B cell (primary cell): ENCODE measurements at places on chromosomes 16 and 17.

DNA sequence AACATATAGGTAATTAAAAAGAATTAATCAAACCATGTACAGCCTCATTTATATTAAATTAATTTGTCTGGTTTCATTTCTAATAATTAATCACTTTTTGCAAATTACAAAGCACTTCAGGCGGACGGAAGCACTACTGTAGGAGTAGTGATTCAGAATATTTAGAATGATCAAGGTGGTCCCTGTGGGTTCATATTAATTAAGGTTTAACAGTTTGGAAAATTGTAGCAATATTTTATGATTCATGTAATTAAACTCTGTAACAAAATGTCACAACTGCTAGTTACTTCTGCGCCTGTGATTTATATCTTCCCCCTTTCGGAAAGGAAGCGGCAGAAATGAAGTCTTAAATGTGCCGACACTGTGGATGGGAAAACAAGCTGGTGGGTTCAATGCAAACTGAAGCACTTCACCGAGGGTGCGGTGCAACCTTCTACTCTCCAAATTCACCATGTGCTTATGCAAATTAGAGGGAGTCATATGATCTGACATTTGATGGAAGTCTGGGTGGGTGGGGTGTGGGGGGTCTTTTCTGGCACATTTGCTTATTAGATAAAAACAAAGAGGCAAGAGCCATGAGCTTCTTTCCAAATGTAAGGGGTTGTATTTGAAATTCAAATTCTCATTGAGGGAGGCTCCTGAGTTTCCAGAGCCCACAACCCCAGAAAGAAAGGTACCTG, 679.4 kb downstream of the TOX3 start:
- DNase-seq = no peak

DNA sequence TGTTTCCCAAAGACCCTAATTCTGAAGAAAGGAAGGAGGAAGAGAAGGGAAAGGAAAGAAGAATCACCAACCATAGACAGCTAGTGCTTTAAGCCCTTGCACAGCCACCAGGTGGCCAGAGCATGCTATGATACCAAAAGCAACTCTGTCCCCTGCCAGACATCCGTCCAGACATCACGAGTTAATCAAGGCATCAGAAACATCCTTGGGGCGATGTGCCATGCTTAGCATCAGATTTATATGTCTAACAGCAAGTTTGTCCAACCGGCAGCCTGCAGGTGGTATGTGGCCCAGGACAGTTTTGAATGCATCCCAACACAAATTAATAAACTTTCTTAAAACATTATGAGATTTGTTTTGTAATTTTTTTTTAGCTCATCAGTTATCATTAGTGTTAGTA, 2.9 kb upstream of the CRYBA1 start:
- no peak for DNase-seq

GRCh38 chr17:56514899-56515298, 78.6 kb upstream of the NOG start:
- no peak for DNase-seq

GRCh38 chr17:78905541-78905940, 2.5 kb upstream of the CEP295NL start:
- no peak for DNase-seq

DNA sequence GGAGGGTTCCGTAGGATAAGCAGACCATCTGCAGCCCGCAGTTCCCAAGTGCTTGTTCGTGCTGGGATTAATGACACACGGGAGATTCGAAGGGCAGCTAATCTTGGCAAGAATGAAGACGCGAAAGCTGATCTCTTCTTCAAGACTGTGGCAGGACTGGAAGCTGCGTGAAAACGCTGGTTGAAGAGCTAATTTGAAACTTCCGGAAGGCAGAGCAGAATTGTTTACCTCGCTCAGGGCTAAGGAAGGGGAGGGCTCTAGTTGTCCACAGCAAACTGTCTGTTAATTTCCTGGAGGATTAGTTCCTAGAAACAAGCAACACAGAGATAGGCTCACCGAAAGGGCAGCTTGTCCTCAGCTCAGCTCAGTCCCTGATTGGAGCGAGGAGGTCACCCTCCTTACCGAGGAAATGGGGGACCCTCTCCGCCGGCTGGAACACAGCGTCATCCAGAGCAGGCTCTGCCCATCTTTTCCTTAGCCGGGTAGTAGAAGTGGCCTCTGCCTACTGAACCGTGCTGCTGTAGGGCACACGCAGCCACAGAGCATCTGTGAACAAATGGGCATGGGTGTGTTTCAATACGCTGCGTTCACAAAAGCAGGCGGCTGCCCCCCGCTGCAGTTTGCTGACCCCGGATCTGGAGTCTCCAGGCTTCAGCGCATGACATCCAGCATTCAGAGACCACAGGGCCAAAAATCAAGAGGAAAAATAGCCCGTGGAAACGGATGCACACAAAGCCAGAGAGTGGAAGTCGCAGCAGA, 16.7 kb upstream of the BAIAP2 start:
- DNase-seq = peak; percentile 47

DNA sequence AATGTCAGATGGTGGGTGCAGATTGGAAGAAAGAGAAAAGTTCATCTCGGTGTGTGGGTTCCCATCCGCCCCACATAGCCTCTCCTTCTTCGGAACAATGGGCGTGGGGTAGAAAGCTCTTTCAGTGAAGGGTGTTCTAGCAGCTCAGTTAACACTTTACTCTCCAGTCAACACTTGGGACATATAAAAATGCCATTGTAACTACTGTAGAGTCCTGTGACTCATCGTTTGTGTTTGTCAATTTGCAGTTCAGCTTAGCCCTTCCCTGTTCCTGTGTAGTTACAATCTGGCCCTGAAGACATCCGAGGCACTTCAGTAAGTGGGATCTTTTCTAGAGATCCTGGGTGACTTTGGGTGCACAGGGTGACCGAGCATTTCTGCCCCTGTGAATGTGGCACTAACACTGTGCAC, 11.5 kb upstream of the CLEC18C start:
- DNase-seq = no peak

GRCh38 chr17:47840742-47841487, at the start of gene SCRN2:
TSS of gene SCRN2 (minus strand) at chr17:47841273. CDS start at chr17:47840843, 430 bp downstream.
- peak; percentile 90 for DNase-seq

GRCh38 chr17:58281511-58282011, 826 bp upstream of the MPO start:
- DNase-seq = no peak

GRCh38 chr17:36544044-36544306, 744 bp upstream of the GGNBP2 start:
- no peak for DNase-seq

DNA sequence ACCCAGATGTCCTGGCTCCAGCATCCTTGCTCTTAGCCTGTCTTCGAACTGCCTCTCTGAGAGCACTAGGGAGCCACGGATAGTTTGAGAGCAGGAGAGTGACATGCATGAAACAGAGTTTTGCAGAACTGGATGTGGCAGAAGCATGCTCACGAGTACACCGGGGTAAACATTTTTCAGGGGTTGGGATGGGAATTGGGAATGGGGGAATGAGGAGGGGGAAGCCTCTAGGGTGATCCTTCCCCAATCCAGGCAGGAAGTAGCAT, 34.2 kb upstream of the CIBAR2 start:
- DNase-seq = no peak

- DNase-seq = no peak
Measured at GRCh38 chr16:49497466-49497865, 123.9 kb downstream of the C16orf78 start.

- DNase-seq = no peak
Measured at GRCh38 chr16:56424404-56424764, 961 bp downstream of the AMFR start.

DNA sequence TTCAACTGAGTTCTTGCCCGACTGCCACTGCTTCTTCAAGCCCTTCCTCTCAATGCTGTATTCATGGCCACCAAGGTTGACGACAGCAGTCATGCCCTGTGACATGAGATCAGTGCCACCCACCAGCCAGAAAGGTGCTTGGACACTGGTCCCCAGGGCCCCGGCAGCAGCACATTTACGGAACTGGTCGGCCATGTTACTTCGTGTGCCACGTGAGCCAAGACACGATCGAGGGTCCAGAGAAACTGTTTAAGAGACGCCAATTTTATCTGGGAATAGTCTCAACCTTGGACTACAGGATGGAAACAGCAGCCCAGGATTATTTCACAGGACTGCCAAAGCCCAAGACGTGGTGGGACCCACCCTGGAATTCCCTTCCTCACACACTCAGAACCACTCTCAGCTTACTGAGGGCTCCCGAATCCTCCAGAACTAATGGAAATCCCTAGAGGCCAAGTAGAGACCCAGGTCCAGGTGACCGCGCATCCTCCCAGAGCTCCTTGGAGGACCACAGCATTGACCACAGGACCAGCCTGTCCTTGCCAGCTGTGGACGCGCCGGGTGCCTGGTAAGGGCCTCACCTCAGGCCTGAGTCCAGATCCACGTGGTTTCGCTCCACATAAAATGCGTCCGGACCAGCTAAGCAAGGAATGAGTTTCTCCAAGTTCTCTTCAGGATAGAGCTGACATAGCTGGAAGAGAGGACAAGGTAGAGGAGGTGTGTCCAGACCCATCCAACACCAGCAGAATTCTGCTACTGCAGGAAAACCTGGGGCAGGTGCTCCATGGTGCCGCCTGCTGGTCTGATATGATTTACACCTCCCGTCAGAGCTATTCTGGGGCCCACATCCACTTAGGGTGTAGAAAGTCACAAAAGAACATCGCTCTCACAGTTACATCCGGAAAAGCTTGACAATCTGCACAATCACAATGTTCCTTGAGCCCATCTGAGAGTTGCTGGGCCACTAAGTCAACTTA, 28.2 kb downstream of the MAP1LC3B start:
- DNase-seq = no peak

DNA sequence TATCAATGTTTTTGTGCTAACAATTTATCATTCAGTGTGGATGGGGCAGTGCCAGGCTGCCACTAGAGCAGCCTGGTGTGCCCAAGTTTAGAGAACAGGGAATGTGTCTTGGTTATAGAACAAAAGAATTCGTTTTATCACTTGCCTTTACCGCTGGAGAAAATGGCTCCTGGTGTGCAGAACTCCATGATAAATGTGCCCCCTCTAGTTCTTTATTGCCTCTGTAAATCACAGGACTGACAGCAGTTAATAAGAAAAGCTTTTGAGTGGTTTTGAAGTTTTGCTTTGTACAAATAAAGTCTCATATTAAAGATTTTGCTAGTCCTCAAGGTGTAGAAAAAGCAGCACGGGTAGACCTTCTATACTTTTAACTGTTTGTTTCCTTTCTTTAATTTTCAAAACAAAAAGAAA, 28.2 kb upstream of the PSMD7 start:
- no peak for DNase-seq

- DNase-seq = no peak
Measured at GRCh38 chr16:89915303-89916232, 3.1 kb upstream of the MC1R start.

- DNase-seq = no peak
Measured at GRCh38 chr16:68473358-68474070, 25.2 kb upstream of the SMPD3 start.

- no peak for DNase-seq
Measured at GRCh38 chr16:48029768-48030167, 126.0 kb downstream of the ABCC12 start.

DNA sequence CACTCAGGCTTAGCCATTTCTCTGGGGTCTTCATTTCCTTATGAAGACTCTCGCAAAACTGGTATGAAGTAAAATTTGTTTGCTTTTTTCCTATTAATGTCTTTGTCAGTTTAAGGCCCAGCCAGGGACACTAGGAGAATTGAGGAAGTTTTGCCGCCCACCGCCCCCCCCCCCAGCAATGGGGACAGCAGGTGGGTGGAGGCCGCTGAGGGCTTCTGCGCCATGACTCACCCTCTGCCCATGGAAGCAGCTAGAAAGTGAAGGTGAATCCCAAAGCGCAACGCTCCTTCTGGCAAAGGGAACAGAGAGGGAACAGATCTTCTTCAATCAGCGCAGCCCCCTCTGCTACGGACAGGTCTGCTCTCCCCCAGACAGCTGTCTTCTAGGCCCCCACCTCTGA, 49.7 kb downstream of the MARF1 start:
- DNase-seq = no peak

- DNase-seq = no peak
Measured at GRCh38 chr17:50289991-50290702, 15.9 kb downstream of the TMEM92 start.

DNA sequence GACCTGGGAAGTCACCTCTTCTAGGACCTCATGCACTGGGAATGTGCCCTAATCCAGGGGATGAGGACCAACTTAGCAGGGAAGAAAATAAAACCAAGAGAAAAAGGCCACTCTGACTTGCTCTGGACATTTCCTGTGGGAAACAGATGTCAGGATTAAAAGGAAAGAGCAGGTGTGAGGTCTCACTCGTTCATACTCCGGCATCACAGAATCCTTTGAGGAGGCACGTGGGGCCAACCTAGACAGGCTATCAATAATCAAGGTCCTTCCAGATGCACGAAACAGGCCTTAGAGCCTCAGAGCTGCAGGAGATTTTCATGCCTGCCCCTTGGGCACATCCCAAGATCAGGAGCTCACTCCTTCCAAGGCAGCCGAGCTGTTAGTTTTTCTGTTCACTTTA, 321.5 kb upstream of the CCL2 start:
- no peak for DNase-seq

DNA sequence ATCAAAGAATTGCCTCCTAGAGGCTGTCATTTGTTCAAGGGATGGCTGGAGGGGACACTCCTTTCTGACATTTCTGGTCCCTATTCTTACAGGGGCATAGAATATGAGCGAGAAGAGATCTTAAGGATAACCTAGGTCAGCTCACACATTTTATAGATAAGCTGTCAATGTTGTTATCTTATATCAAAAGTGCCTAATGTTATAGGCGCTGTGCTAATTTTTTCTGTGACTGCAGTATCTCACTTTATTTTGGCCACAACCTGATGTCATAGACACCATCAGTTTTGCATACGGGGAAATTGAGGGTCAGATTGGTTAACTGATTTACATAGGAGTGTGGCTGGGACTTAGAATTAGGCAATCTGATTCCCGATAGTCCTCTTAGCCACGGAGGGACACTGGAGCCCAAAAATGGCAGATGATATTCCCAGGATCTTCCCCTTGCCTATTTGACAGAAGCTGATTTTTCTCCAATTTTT, 1.2 kb downstream of the CPD start:
- peak; percentile 68 for DNase-seq

- DNase-seq = no peak
Measured at GRCh38 chr16:544517-544916, 15.7 kb upstream of the PRR35 start.

- DNase-seq = no peak
Measured at GRCh38 chr16:50390914-50391716, 22.3 kb upstream of the BRD7 start.

DNA sequence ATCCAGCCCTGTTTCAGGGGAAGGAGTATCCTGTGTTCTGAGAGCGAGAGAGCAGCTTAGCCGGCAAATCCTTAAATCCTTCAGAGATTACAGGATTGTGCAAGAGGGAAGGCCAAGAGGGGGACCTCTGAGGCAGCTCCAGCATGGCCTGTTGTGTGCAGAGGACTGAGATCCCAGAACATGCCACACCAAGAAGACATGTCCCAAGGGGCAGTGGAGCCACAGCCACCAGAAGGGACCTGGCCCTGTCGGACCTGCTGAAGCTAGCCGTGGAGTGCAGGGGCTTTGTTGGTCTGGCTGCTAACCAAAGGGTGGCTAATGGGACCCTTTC, 1.6 kb upstream of the MRC2 start:
- DNase-seq = no peak
